Gastroesophageal sphincter (tissue), 4 donors: ENCODE measurements at places on chromosomes 16 and 17. TPM values are rescaled to one million over a fixed set of nuclear protein-coding genes. Genes with fewer than 3 reads are reported as not detected.

GRCh38 chr17:28053725-28054124 lies 11.2 kb downstream of the NLK start:
- H3K27me3 ChIP-seq: no peaks in the 10 kb centered on the region
- no peak overlapping the region for H3K4me3 ChIP-seq
- peaks cover 49% of the 10 kb centered on the region for H3K4me1 ChIP-seq
- no peak for ATAC-seq

The RNF112 gene
- total RNA-seq: 1.6 TPM

The CX3CL1 gene
- 45.8 TPM for total RNA-seq

The HYDIN gene
- 0.35 TPM for total RNA-seq

DNA sequence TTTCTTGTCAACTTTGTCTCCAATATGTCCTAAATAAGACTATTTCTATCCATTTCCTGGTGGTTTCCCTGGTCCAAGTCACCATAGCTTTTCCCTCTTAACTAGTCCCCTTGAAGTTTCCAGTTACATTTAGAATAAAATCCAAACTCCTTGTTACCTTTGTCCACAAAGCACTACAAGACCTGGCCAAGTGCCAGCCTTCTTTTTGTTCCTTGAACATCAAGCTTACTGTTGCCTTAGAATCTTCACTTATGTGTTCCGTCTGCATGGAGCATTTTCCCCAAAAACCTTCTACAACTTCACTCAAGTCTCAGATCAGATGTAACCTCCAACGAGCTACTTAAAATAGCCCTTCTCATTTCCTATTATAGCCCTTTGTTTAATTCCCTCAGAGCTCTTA lies 101.4 kb downstream of the ITFG1 start:
- no peak overlapping the region for H3K27ac ChIP-seq
- no peaks in the 10 kb centered on the region for H3K27me3 ChIP-seq
- no peak for ATAC-seq
- H3K4me3 ChIP-seq: no peak overlapping the region
- H3K4me1 ChIP-seq: no peaks in the 10 kb centered on the region

The DNAJA3 gene
- total RNA-seq: 39.6 TPM

DNA sequence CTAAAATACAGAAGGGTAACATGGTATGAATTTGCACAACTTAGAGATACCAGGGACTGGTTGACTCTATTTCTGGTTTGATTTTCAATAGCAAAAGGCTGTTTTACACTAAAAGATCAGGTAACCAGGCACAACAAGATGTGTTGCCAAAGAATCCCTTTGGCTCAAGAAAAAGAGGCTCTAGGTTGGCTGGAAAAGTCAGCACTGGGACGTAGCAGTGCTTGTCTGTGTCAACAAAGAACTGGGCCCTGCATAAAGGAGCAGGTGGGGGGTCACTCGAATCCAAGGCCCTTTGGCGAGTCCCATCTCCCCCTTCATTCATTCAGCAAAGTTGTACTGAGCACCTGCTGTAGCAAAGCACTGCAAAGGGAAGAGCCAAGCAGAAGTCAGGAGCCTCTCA lies 18.4 kb downstream of the SDR42E1 start:
- H3K4me3 ChIP-seq: no peak overlapping the region
- no peaks in the 10 kb centered on the region for H3K4me1 ChIP-seq
- H3K27ac ChIP-seq: no peak overlapping the region
- H3K36me3 ChIP-seq: no peaks in the 10 kb centered on the region
- no peaks in the 10 kb centered on the region for H3K27me3 ChIP-seq
- no peak for ATAC-seq

DNA sequence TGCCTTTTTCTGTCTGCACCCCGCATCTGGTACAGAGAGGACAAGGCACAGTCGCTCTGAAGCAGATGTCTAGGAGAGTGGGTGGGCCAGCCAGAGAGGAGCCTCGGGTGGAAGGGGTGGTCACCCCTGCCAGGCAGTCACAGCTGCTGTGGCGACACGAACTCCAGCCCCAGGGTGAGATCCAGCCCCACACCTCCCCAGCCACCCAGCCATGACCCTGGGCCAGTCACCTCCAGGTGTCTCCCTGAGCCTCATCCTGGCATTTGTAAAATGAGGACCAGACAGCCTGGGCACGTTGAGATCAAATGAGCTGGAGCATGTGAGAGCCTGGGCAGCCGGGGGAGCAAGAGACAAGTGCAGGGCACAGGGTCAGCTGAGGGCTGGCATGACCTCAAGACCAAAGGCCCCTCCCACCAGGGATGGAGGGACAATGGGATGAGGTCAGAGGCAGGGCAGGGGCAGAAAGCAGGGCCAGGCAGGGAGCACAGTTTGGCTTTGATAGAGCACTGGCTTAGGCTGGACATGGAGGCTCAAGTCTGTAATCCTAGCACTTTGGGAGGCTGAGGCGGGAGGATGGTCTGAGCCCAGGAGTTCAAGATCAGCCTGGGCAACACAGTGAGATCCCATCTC lies 7.7 kb downstream of the ADAM11 start:
- H3K36me3 ChIP-seq: no peaks in the 10 kb centered on the region
- no peak overlapping the region for H3K27ac ChIP-seq
- H3K4me1 ChIP-seq: no peaks in the 10 kb centered on the region
- no peak overlapping the region for H3K4me3 ChIP-seq
- ATAC-seq: no peak
- peaks cover 39% of the 10 kb centered on the region for H3K27me3 ChIP-seq

The NR1D1 gene
- 20.4 TPM for total RNA-seq

DNA sequence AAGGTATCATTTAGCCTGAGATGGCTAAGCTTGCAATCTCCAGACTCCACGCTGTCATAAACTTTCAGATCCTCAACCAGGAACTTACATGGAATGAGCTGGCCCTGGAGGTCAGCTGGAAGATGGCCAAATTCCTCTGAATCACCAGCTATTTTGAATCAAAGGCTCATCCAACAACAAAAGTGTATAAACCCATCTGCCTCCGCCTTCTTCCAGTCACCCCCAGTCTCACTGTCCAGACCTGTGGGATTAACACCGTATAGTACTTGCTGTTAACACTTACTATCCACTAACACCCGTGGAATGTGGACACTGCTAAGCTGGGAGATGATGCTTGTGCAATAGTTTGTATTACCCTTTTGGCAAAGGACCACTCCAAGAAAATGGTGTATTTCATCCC lies 1.9 kb upstream of the LCMT1 start:
- H3K27me3 ChIP-seq: no peaks in the 10 kb centered on the region
- H3K36me3 ChIP-seq: peaks cover 3% of the 10 kb centered on the region
- H3K27ac ChIP-seq: peak overlapping the region; percentile 56
- no peak overlapping the region for H3K4me3 ChIP-seq
- no peaks in the 10 kb centered on the region for H3K4me1 ChIP-seq
- ATAC-seq: peak; percentile 11

The LITAFD gene
- total RNA-seq: not detected

GRCh38 chr17:61470530-61471136 lies 18.4 kb downstream of the TBX4 start:
- H3K4me1 ChIP-seq: no peaks in the 10 kb centered on the region
- peaks cover 2% of the 10 kb centered on the region for H3K27me3 ChIP-seq
- no peaks in the 10 kb centered on the region for H3K36me3 ChIP-seq
